ENCODE measurements at places on chromosomes 2 and 18.

DNA sequence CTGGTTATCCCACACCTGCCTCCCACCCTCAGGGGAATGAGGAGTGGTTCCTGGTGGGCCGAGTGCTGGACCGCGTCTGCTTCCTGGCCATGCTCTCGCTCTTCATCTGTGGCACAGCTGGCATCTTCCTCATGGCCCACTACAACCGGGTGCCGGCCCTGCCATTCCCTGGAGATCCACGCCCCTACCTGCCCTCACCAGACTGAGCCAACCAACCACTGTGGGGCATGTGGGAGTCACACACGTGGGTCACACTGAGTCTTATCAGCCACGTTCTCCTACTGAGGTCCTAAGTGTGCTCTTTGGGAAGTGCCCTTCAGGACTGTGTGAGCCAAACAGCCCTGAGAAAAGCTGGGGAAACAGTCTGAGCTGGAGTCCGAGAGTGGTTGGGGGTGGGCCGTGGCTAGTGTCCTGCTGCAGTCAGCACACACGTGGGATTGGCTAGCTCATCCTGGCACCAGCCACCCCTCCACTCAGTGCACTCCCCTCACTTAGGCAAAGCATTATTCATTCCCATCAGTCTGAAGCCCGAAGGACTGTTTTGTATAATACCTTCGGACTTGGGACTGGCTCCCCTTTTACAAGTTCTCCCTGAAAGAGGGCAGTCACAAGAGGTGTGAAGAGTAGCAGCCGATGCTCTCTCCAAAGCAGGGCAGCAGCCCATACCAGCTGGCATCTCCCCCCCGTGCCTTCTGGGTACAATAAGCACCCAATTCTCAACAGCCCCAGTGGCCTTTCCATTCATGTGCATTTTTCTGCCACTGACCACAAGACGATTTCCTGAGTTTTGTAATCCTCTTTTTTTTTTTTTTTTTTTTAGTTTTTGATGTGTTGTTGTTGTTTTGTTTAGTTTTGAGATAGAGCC, 4.6 kb downstream of the TIGD1 start:
- DNase-seq: no peak

GRCh38 chr2:66869076-66869475, 434.2 kb downstream of the MEIS1 start:
- DNase-seq: no peak

DNA sequence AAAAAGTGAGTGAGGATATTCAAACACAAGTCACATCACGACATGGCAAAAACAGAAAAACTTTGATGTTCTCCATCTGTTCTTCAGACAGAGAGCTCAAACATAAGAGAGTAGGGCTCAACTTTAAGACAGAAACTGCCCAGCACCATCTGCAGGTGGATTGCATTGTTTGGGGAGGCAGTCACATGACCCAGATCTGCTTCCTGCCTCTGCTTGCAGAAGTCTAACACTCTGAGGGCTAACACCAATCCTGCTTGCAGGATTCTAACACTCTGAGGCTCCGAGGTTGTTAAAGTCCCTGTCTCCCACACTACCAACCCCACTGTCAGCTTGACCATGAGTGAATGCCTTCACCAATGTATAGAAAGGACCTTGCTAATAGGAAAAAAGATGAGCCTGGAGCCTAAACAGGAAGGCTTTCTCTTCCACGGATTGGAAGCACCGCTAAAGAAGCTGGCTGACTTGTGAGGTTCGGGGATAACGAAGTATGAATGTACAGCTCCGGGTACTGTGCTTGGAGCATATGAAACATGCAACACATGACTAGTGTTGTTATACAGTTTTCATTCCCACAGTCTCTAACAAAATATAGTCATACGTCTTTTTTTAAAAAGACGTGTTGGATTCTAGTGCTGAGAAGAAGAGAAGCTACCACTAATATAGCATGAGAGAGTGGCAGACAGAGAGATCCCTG, 176.6 kb upstream of the CREB1 start:
- no peak for DNase-seq

DNA sequence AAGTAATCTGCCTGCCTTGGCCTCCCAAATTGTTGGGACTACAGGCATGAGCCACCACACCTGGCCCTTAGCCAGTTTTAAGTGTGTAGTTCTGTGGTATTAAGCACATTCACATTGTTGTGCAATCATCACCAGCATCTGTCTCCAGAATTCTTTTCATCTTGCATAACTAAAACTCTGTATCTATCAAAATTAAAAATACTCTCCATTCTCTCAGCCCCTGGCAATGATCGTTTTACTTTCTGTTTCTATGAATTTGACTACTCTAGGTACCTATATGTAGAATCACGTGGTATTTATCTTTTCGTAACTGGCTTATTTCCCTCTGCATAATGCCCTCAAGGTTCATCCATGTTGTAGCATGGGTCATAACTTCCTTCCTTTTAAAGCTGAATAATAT, 45.5 kb upstream of the CAVIN2 start:
- DNase-seq: peak; percentile 68

- DNase-seq: no peak
These were observed 15.9 kb downstream of the C2orf74 start for GRCh38 chr2:61177727-61178549.

GRCh38 chr2:62222674-62223073, 26.8 kb downstream of the B3GNT2 start:
- DNase-seq: no peak

GRCh38 chr2:80007777-80008503, 296.6 kb downstream of the LRRTM1 start:
- DNase-seq: no peak

- no peak for DNase-seq
These were observed 61.9 kb downstream of the SPRED2 start for GRCh38 chr2:65370387-65371073.

- no peak for DNase-seq
These were observed 43.3 kb downstream of the NFATC1 start for GRCh38 chr18:79438898-79439627.

DNA sequence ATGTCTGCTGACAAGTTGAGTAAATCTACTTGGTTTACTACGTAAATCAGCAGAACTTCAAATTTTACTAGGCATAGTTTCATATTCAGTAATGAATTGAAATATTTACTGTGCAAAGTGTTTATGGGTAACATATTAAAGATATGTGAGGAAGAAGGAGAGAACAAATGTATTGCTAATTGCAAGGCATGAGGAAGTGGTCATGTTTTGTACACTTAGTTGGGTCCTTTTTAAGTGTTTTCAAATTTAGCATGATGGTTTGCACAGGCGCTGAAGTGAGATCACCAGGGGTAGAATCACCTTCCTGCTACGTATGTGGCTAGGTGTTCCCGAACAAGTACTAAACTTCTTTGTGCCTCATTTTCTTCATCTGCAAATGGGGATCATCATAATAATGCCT, 1534.4 kb downstream of the LRP1B start:
- no peak for DNase-seq

- peak; percentile 33 for DNase-seq
These were observed 158.3 kb upstream of the NDUFV2 start for GRCh38 chr18:8943900-8944870.

DNA sequence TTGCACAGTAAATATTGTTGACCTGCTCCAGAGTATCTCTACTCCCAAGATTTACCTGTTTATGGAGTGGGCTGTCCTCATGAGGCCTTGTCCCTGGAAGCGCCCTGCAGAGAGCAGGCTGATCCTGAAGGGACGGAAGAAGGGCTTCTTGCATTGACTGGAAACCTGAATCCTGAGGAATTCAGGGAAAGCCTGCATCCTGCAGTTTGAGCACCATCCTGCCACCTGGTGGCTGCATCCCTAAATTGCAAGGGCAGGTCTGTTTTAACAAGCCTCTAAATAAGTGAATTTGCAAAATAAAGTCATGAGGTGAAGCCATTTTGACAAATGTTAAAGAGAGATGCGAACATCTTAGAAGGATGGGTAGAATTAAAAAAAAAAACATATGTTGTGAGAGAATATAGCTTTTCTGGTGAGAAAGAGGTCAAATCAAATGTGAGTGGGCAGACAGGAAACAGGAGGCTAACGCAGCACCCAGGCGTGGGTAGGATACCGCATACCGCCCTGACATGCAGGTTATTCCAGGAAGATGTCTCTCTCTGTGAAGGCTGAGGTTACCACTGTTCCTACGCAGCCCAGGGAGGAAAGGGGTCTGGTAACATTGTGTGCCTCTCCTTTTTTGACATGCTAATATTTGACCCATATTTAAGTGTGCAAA, 754.9 kb downstream of the RNF144A start:
- DNase-seq: no peak

DNA sequence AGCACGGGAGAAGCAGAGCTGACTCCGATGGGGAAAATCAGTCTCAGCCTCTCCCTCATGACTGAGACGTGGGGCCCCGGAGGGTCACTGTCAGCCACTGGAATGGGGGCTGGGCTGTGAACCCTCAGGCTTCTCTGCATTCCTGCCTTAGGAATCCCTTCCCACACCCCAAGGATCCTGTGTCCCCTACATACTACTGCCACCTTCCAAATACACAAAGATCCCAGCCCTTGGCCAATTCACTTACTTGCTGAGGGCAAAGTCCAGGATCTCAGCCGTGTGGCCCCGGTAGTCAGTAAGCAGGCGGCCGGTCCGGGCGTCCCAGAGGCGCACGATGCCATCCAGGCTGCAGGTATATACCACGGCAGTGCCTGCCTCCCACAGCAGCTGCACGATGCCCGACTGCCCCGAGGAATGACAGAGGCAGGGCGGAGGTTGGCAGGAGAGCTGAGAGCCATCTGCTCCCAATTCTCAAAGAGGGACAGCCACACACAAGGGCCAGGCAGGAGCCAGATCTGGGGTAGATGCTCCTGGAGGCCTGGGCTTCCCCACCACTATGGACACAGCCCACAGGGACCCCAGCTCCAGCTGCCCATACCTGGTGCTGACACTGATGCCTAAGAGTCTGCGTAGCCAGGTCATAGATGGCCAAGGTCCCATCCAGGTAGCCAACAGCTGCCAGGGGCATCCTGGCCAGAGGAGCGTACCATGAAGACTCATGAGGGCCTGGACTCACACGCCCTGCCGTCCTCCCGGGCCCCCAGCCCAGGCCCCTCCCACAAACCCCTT, 4.2 kb downstream of the GPBAR1 start:
- no peak for DNase-seq

DNA sequence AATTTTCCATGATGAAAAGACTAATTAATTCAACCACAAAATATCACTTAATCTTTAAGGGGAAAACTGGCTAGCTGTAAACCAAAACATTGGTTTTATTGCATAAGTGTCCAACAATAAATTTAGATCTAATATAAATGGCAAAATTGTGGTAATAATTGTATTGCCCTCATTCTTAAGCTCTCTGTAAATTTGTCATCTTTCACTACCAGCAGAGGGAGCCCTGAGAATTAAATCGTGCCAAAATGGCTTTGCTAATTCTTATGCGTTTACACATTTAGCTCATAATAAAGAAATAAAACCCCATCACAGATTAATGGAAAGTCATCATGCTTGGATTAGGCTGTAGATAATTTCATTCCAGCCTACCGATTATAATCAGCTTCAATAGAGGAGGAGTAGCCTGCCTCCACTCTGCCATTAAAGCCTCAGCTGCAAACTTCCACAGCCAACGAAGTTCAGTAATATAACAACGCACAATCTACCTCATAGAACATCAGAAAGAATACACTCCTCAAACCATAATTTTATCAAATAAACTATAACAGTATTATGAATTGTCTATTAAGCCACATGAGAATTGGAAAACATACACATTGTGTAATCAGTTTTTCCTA, 70.0 kb upstream of the ATP5MC3 start:
- DNase-seq: peak; percentile 77

GRCh38 chr2:167833294-167833693, 414.1 kb downstream of the STK39 start:
- no peak for DNase-seq

DNA sequence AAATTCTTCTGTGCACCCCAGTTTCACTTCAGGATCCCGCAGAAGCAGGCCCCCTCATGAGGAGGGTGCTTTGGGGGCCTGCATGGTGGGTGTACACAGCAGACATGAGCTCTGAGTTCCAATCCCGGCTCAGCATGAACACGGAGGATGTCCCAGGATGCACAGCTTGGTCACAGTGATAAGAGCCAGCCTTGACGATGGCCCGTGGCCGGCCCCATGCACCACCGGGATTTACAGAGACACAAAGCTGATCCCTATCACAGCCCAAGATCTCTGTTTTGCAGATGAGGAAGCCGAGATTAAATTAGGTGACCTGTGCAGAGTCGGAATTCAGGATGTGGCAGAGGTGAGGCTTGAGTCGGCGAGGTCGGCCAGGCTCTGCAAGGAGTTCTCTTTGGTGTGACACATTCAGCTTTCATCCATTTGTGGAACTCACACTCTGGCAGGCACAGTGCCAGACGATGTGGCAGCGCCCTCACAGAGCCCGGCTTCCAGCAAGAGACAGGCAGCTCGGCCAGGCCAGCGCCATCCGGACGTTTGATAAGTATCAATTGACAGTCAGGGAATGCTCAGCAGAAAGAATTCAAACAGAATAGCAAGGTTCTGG, 456.3 kb upstream of the MYT1L start:
- DNase-seq: no peak

DNA sequence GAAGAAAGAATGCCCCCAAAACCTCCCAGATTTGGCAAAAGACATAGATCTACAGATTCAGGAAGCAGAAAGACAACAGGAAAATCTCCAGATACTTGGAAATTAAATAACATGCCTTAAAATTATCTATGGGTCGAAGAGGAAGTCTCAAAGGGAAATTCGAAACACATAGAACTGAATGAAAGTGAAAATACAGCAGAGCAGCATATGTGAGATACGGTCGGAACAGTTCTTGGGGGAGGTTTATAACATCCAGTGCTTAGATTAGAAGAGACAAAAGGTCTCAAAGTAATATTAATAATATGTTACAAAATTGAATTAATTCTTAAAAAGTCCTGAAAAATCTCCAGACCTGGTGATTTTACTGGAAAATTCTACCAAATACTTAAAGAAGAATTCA, 14.3 kb downstream of the KCNG2 start:
- DNase-seq: no peak

- DNase-seq: no peak
These were observed 95.2 kb downstream of the ZCCHC2 start for GRCh38 chr18:62617793-62618591.

- no peak for DNase-seq
These were observed 73.6 kb downstream of the CD226 start for GRCh38 chr18:69874058-69874457.

DNA sequence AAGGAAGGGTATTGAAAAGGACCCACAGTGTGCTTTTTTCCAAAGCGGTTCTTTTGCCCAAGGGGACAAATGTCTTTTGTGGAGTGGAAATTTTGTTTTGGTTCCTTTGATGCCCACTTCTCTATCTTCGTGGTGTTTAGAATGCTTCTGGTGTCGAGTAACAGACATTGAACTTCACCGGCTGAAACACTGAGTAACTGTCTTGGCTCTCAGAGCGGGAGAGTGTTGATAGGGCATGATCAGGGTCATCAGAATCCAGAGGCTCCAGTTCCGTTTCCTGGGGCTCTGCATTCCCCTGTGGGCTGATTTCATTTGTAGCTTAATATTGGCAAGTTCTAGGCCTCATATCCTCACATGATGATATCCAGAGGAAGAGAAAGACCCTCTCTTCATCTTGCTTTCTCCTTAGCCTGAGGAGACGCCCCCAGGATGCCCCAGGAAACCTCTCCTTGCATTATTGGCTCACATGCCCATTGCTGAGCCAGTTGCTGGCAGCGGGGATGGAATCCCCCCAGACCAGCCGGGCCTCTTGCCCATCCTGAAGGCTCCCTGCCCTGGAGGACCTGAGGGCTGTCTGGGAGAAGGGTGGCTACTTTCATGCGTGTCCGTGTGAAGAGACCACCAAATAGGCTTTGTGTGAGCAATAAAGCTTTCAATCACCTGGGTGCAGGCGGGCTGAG, 27.9 kb upstream of the AGFG1 start:
- peak; percentile 46 for DNase-seq
